ENCODE measurements at places on chromosomes 2 and 18.

- DNase-seq, result no peak
Measured at GRCh38 chr2:217946051-217946450, 56.7 kb downstream of the TNS1 start.

- DNase-seq, result no peak
Measured at GRCh38 chr2:223524066-223524465, 78.1 kb downstream of the SCG2 start.

- no peak for DNase-seq
Measured at GRCh38 chr2:174342686-174343342, 8.1 kb downstream of the SP9 start.

GRCh38 chr18:41744421-41745030, 210.5 kb upstream of the PIK3C3 start:
- no peak for DNase-seq

- DNase-seq, result peak; percentile 45
Measured at GRCh38 chr2:109637749-109638570, 23.8 kb downstream of the SOWAHC start.

- DNase-seq, result no peak
Measured at GRCh38 chr2:127941461-127941860, 55.7 kb upstream of the AMMECR1L start.

DNA sequence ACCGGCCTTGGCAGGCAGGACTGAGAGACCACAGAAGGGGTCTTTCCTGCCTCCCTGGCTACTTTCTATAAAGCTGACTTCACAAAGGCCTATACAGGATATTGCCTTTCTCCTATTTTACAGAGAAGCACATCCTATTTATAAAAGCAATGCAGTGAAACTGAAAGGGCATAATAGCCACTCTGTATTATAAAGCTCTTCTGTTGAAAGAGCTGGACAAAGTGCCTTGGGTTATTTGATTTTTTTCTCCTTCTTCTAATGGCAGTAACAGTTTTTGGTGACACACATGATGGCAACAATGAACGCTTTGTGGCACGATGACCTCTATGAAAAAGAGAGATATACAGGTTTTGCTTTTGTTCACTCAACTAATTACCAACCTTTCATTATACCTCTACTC, 281.1 kb downstream of the ZNF516 start:
- no peak for DNase-seq

GRCh38 chr2:239178484-239178883, 222.3 kb downstream of the HDAC4 start:
- no peak for DNase-seq

DNA sequence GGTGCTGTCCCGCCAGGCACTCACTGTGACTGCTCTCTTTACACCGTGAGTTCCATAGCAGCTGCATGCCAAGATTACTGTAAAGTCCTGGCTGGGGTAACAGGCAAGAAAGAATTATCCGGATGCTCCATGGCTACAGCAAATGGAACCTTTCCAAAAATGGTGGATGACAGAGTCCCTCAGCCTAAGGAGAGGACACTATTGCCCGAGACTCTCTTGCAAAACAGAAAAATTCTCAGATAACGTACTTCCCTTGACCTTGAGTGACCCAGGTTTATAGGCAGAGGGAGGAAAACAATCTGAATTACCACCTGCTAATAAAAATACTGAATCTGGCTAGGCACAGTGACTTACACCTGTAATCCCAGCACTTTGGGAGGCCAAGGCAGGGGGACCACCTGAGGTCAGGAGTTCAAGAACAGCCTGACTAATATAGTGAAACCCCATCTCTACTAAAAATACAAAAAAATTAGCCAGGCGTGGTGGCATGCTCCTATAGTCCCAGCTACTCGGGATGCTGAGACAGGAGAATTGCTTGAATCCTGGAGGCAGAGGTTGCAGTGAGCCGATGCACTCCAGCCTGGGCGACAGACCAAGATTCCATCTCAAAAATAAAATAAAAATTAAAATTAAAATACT, 4.5 kb downstream of the CYS1 start:
- DNase-seq, result no peak

DNA sequence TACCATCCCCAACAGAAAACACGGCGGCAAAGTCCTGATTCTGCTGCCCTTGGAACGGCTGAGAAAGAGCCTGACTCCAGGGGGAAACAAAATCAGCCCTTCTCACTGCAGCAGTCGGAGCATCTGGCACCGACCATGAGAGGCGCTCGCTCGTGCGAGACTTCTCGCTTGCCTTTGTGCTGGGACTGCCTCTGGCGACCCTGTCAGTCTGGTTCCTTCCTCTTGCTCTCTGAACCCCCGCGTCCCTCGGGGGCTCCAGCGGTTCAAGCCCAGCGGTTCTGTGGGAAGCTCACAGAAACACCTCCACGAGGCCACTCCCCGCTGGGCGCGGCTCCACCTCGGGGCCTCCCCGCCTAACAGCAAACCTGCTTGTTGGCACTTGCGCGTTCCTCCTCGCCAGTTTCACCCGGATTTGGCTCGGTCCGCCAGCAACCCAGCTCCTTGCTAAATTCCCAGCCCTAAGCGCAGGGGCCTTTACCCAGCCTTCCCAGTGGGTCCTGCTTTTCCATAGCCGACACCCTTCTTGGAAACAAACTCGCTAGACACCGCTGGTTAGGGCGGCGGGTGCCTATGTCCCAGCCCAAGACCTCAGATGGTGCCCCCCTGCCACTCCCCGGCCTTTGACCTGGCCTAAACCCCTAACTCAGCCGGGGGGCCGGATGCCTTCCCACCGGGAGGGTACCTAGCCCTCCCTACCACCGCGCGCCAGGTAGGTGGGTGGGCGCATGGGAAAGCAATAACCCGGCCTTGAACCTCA, 2.2 kb downstream of the RND3 start:
- peak; percentile 74 for DNase-seq

- DNase-seq, result no peak
Measured at GRCh38 chr2:49028101-49028500, 126.2 kb downstream of the FSHR start.

GRCh38 chr18:74266161-74266560, 25.6 kb downstream of the CYB5A start:
- peak; percentile 19 for DNase-seq

DNA sequence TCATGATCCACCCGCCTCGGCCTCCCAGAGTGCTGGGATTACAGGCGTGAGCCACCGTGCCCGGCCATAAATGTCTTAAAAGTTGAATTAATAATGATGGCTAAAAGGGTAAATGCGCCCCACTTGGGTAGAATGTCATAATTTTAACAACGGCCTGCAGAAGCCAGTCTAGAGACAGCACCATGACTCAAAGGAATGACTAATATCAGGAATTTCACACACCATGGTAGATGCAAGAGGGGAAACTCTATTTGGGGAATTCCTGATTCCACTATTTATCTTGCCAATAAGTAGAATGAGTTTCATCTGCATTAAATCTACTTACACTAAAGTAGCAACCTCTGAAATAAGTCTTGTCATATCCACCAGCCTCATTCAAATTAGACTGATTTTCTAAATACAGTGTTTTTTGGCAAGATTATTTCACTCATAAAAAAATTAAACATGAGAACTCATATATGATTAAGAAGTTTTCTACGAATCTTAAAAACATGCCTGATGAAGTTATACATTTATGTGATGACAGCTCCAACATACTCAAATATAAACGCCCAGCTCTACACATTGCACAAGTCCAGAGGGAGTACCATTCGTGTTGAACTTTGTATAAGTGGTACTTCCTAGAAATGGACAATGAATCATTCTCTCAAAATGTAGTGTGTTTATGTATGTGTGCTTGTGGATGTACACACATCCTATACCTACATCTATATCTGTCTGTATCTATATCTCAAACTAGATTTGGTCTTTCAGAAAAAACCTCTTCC, 309.7 kb downstream of the IRS1 start:
- DNase-seq, result peak; percentile 91

GRCh38 chr2:220219371-220219770, 591.9 kb downstream of the SLC4A3 start:
- DNase-seq, result no peak

DNA sequence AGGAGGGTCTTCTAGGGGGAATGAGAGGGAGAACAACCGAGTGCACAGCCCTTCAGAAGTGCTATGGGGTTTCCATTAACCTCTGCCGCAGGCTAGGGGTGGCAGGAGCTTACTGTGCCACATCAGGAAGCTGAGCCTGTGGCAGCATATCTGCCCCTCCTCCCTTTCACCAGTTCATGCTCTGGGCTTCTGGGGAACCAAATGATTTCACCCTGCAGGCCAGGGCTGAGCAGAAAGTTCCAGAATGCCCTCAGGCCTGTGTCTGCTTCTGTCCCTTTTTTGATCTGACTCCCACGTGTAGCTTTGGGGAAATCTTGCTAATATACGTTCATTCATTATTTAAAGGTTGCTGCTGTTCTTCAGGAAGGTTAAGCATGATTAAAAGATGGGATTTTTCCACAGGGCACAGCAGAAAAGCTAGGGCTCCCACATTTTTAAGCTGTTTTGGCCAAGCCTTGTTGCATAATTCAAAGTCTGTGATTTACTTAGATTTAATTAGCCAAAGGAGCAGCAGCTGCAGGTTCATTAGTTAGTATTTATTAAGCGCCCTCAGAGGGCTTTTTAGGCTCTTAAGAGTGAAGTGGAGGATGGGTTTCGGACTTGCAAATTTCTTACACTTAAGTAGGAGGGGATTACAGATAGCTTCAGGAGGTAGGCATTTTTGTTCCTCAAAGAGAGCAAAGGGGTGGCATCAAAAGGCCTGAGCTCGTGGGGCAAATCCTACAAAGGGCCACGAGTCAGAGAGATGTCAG, 10.2 kb downstream of the TMEM247 start:
- peak; percentile 55 for DNase-seq

- peak; percentile 62 for DNase-seq
Measured at GRCh38 chr2:96625571-96626552, 12.2 kb downstream of the KANSL3 start.

GRCh38 chr18:1914489-1914888, 656.8 kb downstream of the METTL4 start:
- no peak for DNase-seq

DNA sequence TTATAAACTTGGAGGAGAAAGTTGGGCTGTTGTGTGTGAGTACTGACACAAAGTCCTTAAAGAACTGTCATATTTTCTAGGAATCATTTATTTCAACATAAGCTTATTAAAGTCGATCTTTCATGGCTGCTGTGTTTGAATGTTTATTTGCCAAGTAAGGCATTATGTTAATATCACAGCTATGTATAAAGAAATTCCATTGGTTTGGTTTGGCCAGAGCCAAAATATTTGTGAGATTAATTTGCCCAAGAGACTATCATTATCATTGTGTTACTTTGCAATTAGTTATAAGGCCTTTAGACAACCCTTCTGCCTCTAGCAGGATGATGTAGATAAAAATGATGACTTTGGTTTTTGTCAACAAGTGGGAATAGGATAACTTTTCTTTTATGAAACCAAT, 240.6 kb upstream of the NT5C1B start:
- DNase-seq, result peak; percentile 60

DNA sequence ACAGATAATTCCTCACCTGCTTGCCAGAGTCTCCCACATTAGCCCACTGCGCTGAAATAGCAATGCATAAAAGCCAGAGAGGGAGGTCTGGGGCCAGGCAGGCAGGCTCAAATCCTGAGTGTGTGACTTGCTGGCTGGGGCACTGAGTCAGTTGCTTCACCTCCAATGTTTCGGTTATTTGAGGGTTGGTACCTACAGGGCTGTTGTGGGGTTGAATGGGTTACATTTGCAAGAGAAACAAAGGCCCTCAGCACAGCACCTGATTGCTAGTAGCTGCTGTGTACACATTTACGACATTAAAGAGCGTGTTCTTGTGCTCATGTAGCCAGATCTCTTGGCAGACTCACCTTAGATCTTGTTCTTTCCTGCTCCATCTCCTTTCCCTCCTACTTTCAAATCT, 34.1 kb upstream of the FAM110C start:
- DNase-seq, result no peak

DNA sequence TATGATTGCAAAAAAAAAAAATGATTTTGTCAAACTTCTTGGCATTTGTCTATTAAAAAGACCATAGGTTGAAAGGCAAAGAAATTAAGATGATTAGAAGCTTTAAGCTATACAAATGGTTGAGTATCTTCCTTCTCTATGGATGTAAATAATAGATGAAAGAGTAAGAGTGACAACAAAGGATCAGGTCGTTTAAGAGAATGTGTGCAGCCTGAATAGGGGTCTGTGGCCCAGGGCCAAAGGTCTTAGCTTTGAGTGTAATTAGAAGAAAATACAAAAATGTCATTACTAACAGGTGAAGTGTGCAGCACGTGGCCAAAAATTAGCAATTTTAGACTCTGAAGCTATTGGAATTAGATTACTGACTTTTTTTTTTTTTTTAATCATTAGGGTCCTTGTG, 122.4 kb downstream of the GREB1L start:
- no peak for DNase-seq

DNA sequence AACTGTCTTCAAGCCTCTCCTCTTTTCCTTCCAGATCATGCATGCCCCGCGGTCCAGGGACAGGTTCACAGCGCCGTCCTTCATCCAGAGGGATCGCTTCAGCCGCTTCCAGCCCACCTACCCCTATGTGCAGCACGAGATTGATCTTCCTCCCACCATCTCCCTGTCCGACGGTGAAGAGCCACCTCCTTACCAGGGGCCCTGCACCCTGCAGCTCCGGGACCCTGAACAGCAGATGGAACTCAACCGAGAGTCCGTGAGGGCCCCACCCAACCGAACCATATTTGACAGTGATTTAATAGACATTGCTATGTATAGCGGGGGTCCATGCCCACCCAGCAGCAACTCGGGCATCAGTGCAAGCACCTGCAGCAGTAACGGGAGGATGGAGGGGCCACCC, 81.3 kb downstream of the FAM210A start:
- DNase-seq, result no peak

- DNase-seq, result no peak
Measured at GRCh38 chr2:241540401-241540770, 18.2 kb upstream of the BOK start.

GRCh38 chr2:100145893-100146656, 3.7 kb upstream of the AFF3 start:
- DNase-seq, result peak; percentile 21

DNA sequence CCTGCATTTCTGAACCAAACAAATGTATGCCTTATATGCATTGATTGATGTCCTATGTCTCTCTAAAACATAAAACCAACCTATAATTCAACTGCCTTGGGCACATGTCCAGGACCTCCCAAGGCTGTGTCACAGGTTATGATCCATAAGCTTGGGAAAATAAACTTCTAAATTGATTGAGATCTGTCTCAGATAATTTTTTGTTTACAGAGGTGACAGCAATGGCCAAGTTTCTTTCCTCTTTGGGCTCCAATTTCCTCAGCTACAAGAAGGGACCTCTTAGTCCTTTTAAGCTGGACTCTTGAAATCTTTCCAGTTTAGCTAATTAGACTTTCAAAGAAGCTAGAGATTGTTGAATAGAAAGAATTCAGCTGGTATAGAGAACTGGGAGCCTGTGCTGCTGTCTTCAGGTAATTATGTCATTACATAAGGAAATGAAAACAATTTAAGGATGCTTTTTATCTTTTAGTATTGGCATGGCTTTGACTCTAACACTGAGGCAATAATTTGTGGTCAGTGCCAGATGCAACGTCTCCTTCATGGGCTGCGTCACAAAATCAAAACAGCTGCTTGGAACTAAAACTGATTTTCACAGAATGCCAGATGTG, 412.1 kb upstream of the TRIB2 start:
- peak; percentile 14 for DNase-seq

GRCh38 chr2:59461127-59461526, 1092.3 kb downstream of the BCL11A start:
- DNase-seq, result no peak
